ENCODE measurements at places on chromosomes 4 and X.
A peak's percentile ranks its signal among the peaks of the same experiment; 100 is the strongest.

DNA sequence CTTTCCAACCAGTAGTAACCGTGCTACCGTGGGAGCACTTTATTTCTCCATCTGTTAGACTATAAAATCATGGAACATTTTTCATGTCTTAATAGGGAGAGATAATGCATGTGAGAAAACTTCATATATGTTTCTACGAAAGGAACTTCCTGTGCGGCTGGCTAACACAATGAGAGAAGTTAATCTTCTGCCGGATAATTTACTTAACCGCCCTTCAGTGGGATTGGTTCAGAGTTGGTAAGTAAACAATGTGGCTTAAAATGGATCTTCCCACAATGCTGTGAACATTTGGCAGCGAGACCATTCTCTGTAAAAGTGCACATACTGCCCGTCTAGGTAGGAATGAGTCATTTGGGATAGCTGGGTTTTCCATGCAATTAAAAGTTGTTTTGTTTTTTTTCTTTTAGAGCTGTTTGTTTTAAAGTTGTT is 29.6 kb downstream of the PDK3 start:
- DNase-seq: peak; percentile 61

DNA sequence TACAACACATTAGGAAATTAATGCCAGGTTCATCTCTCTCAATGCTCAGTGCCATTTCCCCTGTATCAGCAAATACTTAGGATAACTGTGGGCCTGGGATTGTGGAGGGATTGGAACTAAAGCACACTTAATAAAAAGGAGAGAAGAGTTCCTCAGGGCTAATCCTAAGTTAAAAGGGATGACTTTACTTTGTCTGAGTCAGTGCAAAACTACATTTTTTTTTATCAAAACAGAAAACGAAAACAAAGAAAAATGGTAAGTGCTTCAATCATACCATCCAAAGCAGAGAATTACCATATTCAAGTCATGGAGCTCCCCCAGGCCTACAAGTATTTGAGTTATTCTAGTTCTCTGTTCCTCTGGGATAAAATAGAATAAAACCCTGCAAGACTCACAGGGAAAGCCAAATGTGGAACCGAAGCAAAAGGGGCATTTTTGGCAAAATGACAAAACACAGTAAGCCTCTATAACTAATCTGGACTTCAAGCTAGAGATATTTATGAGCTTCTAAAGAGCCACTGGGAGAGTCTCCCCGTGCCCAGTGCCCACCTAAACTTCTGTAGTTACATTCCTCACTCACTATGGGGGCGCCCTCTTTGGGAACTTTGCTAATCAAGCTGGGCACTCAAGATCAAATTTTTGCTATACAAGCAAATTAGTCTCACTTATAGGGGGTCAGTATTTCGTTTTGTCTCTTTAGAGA is 53.4 kb downstream of the PALLD start:
- no peak for DNase-seq

DNA sequence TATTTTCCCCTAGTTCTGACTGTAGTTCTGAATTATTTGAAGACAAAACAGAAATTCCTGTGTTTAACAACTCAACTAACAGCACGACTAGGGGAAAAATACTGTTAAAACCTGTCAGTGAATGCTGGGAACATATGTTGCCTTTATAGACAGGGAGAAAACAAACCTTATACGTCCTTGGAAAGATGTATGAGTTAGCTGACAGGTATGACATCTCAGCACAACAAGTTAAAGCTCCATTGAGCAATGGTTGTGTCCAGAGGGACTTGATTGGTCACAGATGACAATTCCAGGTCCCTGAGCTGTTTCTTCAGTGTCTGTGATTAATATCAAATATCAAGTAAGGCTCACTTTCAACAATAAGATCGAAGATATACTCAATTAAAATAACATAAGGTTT is 58.2 kb upstream of the DDIT4L start:
- no peak for DNase-seq

- no peak for DNase-seq
Measured at GRCh38 chr4:102823897-102824296, 3.5 kb downstream of the UBE2D3 start.

DNA sequence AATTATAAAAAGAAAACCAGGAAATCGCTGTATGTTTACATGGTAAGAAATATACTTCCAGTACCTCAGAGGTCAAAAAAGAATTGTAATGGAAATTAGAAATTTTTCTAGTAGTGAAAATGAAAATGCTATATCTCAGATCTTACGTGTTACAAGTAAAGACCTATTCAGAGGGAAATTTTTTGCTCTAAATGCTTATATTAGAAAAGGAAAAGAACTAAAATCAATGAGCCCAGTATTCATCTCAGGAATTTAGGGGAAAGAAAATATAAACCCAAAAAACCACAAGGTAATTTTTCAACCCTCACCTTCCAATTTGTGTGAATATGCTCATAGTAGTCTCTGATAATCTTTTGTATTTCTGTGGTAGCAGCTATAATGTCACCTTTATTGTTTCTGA is 145.6 kb downstream of the RAP1GDS1 start:
- no peak for DNase-seq

DNA sequence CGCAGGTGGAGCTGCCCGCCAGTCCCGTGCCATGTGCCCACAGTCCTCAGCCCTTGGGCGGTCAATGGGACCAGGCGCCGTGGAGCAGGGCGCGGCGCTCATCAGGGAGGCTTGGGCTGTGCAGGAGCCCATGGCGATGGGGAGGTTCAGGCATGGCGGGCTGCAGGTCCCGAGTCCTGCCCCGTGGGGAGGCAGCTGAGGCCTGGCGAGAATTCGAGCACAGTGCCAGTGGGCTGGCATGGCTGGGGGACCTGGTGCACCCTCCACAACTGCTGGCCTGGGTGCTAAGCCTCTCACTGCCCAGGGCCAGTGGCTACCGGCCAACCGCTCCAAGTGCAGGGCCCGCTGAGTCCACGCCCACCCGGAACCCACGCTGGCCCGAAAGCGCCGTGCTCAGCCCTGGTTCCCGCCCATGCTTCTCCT is 646.5 kb downstream of the GABRG1 start:
- DNase-seq: no peak

GRCh38 chrX:123186801-123187200 is 2.7 kb downstream of the GRIA3 start:
- DNase-seq: no peak

- no peak for DNase-seq
Measured at GRCh38 chr4:90824266-90825150, 697.3 kb downstream of the CCSER1 start.

- DNase-seq: no peak
Measured at GRCh38 chr4:24801136-24801855, 5.9 kb downstream of the SOD3 start.

DNA sequence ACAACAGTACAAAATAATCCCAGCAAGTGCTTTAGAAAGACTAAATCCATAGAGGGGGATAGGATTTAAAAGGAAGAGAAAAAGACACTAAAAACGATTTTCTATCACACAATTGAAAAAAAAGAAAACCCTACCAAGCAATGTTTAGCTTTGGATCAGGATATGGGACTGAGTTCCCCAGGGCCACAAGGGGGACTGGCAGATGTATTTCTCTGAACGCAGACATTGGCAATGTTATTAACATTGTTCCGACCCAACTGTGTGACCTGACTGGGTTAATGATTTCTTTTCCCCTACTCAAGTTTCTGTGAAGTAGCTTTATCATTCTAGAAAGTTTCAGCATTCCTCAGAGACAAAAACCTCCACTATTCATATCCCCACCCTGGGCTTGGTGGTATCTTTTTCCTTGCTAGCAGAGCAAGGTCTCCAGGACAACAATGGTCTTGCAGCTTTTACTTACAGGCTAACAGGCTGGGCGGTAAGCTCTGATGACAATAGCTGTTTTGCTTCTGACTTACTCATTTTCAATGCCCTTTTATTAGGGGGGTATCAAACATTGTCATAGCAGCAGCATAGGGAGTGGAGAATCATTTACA is 25.8 kb downstream of the SLC7A11 start:
- DNase-seq: no peak

DNA sequence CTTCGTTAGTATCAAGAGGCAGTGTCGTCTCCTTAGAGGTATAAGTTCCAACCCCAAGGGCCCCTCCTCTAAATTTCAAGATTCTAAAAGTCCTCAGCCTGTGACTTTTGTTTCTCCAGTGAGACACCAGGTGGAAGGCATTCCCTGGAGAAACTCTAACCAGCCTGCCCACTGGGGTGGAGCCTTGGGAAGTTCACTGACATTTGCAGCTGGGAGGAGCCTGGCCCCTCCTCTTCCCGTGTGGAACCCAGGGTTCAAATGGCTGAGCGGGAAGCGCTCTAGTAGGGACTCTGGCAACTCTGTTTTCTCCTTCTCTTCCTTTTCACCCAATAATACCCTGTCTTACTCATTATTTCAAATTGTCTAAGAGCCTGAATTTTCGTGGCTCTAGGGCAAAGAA is 325.0 kb downstream of the TLL1 start:
- DNase-seq: no peak

- no peak for DNase-seq
Measured at GRCh38 chrX:48720577-48721250, 24.2 kb downstream of the SUV39H1 start.

- DNase-seq: no peak
Measured at GRCh38 chr4:15917297-15917696, 21.2 kb downstream of the FGFBP1 start.

DNA sequence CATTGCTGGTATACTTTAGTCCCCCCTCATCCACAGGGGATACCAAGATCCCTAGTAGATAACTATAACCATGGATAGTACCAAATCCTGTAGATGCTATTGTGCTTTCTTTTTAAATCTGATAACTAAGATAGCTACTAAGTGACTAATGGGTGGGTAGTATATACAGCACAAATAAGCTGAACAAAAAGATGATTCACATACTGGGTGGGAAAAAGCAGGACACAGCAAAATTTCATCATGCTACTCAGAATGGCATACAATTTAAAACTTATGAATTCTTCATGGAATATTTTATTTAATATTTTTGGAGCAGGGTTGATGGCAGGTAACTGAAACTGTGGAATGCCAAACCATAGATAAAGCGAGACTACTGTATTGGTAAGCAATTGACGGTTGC is 161.6 kb downstream of the IL15 start:
- no peak for DNase-seq

DNA sequence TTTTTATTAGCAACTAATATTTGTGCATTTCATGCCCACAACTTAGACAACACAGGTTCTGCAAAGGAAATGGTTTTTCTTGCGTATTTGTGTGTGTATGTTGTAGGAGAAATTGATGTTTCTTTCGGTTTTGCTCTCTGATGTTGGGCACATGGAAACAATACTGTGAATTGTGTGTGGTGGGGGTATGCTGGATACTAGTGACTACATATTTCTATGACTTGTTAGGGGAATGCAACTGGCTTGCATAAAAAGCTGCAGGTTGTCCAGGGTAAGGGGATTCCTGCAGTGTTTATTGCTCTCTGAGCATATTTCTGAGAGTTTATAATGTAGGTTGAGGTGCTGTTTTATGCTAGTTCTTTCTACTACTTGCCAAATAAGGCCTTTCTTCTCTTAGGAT is 11.6 kb downstream of the DLG3 start:
- DNase-seq: no peak

- DNase-seq: no peak
Measured at GRCh38 chr4:81549984-81550383, 78.3 kb upstream of the RASGEF1B start.

DNA sequence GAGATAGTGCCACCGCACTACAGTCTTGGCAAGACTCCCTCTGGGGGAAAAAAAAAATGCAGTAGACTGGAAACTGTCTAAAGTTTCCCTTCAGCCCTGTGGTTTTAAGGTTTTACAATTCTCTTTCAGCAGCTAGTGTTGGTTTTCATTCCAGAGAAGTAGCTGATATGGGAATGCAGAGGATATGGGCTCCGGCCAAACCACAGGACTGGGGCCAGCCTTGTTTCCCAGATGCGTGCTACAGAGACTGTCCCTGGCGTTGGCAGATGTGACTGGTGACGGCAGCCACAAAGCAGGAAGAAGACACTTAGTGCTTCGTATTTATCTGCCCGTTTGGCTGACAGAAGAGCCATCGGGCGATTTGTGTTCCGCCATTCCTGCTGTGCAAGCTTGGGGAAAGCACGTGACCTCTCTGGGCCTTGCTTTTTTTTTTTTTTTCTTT is 43.2 kb downstream of the ZBTB49 start:
- no peak for DNase-seq

- DNase-seq: no peak
Measured at GRCh38 chrX:22739276-22739675, 260.5 kb upstream of the DDX53 start.

- DNase-seq: peak; percentile 53
Measured at GRCh38 chr4:86452924-86453531, 93.2 kb upstream of the MAPK10 start.

DNA sequence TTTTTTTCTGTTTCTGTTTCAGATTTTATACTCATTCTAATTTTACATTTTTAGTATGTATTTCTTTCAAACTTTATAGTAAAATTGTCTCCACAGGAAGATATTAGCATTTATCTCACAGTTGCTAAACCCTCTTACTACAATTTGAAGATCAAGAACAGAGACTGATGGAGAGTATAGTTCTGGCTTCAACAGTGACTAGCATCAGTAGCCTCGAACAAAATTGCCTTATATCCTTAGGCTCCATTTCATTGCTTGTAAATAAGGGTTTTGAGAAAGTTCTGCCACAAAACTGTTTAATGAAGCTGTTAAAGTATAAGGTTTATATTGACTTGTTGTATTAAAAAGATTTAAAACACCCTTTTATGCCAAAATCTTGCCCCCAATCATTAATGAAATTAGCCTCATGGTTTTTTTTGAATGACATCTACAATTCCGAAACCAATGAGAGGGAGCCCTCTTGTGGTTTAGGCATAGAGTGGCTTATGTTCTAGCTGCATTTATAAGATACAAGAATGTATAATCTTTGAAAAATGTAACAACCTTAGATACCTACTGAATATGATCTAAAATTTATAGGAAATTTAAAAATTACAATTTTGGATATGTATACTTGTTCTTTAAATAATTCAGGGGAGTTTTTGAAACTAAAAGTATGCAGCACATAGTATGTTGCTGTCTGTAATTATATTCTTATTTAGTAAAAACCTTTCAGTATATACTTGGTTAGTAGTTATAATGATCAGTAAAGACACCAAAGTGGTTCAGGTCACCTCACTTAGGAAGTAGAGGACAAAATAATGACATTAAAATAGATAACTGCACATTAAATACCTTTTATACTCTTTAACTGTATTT is 109.8 kb upstream of the HPGD start:
- peak; percentile 29 for DNase-seq

GRCh38 chrX:83508006-83508405 is at the start of gene POU3F4:
POU3F4 (plus strand) TSS chrX:83508290; CDS start chrX:83508325, 35 bp downstream.
- DNase-seq: no peak
